ENCODE measurements at places on chromosomes 5 and 9.

DNA sequence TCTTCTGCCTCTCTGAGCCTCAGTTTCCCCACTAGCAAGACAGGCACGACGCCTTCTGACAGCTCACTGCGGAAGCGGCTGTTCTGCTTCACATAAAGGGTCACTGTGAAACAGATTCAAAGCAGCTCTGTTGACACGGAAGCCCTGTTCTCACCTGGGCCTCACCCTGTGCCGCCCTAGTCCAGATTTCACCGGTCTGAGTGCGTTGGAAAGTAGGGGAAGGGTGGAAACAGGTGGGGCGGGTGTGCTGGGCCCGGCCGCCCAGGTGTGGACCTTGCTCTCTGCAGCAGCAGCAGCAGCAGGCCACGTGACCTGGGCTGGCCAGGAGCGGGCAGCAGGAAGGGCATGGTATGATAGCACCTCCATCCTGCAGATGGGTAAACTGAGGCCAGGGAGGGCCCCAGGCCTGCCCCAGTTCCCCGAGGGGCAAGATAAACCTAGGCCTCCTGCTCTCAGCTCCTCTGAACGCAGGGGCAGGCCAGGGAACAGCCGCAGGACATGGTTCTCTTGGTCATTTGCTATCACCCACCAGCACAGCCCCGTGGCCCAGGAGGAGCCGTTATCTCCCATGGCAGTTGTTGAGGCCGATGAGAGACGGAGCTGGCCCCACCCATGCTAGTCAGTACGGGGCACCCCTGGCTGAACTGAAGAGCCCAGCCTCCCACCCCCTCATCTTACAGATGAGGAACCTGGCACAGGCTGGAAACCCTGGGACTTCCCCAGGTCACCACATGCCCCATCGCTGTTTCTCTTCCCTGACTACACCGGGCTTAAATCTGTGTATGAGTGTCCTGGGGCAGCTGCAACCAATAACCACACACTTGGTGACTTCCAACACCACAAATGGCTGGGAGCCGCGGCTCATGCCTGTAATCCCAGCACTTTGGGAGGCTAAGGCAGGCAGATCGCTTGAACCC, 12.1 kb downstream of the PTGES2 start:
- DNase-seq = peak; percentile 55

DNA sequence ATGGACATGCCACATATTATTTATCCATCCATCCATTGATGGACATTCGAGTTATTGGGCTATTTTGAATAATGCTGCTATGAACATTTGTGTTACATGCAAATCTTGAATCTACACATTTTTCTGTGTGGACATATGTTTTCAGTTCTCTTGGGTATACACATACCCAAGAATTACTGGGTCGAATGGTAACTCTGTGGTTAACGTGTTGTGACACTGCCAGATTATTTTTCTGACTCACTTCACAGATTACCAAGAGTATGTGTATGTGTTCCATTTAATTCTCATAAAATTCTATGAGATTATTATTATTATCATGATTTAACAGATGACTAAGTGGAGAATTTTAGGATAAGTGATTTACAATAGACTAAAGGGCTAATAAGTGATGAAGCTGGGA, 26.7 kb downstream of the CYFIP2 start:
- no peak for DNase-seq

GRCh38 chr5:33827018-33827707, 64.6 kb downstream of the ADAMTS12 start:
- DNase-seq = no peak

GRCh38 chr5:132834057-132834456, 3.6 kb upstream of the SHROOM1 start:
- DNase-seq = no peak

GRCh38 chr5:81232464-81233079, 550 bp upstream of the CKMT2 start:
- DNase-seq = no peak

DNA sequence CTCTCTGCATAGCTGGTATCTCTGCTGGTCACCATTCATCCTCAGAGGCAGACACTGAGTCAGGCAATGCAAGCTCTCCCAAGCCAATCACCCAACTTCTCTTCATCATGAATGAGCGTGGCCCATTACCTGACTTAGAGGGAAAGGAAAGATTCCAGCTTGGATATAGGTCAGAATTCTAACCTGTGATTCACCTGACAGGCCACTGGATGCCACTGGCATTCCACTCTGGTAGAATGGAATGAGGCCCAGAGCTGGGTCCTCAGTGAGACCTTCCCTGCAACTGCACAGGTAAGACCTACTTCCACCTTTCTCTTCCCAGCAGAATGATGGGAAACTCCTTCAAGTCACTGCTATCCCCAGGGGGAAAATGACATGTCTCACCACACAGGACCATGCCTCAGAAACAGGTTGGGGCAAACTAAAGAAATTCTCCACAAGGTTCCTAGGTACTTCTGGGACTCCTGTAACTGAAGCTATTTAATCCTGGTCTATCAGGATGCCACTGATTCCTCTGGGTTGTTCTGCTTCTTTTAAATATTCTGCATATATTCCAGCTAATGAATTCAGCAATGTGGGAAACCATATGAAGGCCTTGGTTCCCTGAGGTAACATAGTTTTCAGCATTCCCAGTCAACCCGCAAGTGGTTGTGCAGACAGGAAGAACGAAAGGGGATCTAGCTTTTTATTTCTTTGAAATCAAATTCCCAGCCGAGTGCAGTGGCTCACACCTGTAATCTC, 62.0 kb downstream of the SUSD1 start:
- peak; percentile 61 for DNase-seq

DNA sequence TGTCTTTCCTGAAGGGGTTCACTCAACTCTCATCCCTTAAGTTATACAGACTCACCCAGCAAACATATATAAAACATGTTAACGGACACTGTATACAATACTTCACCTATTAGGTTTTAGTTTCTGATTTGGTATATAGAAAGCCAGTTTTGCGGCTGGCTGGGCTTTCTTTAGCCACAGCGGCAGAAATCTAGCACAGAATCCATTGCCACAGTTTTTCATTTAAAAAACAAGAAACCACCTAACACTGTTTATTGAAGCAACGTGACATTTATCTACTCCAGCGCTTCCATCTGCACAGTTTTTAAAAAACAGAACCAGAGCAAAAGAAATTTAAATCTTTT, 67.3 kb downstream of the SNX30 start:
- no peak for DNase-seq

- DNase-seq = no peak
These were observed 4.9 kb downstream of the TOMM5 start for GRCh38 chr9:37587521-37587920.

GRCh38 chr9:10003047-10003446, 609.8 kb downstream of the PTPRD start:
- no peak for DNase-seq

DNA sequence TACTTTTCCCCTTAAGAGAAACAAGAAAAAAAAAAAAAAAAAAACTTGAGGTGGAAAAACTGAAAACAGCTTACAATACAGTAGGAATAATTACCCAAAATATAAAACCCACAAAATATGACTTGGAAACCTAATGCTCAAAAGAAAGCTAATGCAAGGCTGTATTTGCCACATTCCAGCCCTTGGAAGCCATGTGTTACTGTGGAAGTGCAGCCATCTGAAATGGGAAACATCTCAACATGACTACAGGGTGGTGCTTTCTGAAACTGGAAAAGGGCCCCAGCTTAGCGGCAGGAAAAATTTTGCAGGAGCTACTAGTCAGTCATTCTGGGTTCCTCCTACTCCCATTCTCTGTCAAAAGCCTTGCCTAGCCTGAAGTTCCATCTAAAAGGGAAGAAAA, 20.4 kb downstream of the CDK5RAP2 start:
- no peak for DNase-seq

- DNase-seq = no peak
These were observed 71.2 kb downstream of the CFAP77 start for GRCh38 chr9:132481053-132481849.

- DNase-seq = no peak
These were observed 95.7 kb downstream of the AGTPBP1 start for GRCh38 chr9:85645909-85646627.

DNA sequence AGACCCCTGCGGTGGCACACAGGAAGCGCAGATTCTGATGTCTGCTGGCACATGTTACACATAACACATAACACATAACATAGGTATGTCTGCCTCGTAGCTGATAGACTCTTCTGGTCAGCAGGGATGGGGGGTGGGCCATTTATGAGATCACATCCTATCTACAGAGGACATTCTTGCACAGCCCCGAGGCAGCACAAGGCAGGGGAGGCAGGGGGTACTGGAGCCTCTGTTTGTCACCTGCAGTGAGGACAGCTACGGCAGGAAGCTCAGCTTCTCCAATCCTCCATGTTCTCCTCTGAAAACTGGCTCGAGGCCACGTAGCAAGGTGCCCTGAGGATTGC, 16.7 kb upstream of the MED10 start:
- DNase-seq = no peak

DNA sequence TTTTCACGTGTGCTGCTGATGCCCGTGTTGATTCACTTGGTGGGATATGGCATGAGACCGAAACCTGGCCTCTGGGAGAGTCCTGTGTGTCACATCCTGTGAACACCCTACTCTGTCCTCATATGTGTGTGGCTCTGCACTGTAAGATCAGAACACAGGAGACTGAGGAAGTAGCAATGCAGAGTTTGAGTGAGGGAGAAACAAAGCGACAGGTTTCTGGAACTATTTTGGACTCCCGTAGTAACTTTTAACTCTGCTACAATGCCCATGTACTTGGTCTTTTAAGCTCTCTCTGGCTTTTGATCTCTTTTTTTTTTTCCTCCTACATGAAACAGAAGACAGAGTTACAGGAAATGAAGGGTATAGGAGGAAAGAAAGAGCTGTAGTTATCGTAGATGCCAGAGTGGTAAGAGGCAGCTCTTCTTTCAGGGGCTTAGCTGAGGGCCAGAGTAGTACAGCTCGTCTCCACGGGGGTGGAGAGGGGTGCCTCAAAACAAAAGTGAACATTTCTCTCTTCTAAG, 26.6 kb downstream of the GRAMD2B start:
- DNase-seq = no peak

- DNase-seq = no peak
These were observed 89.1 kb upstream of the MINAR2 start for GRCh38 chr5:129658801-129659200.
